Mucosa of gallbladder (tissue), 1 donor: ENCODE measurements at places on chromosomes 7 and 10. TPM values are rescaled to one million over a fixed set of nuclear protein-coding genes. Genes with fewer than 3 reads are reported as not detected.

Gene PPP1R3C
- 47.6 TPM for total RNA-seq

Gene STEAP4
- 9.8 TPM for total RNA-seq

Gene TMEM236
- 0.46 TPM for total RNA-seq

Gene BAMBI
- total RNA-seq: 19.4 TPM

Gene SMKR1
- total RNA-seq: 2.0 TPM

Gene NCF1
- total RNA-seq: 6.8 TPM

Gene CFAP46
- total RNA-seq: 1.0 TPM

Gene FKBP6
- total RNA-seq: not detected

Gene WNT8B
- not detected for total RNA-seq

Gene BLNK
- 43.9 TPM for total RNA-seq
